Stimulated activated CD8-positive, alpha-beta memory T cell treated with anti-CD3 and anti-CD28 coated beads, Interleukin-4, amount 100 ng/mL, for 1 hour (primary cell): ENCODE measurements at places on chromosomes 6 and 20.
A peak's percentile ranks its signal among the peaks of the same experiment; 100 is the strongest.

DNA sequence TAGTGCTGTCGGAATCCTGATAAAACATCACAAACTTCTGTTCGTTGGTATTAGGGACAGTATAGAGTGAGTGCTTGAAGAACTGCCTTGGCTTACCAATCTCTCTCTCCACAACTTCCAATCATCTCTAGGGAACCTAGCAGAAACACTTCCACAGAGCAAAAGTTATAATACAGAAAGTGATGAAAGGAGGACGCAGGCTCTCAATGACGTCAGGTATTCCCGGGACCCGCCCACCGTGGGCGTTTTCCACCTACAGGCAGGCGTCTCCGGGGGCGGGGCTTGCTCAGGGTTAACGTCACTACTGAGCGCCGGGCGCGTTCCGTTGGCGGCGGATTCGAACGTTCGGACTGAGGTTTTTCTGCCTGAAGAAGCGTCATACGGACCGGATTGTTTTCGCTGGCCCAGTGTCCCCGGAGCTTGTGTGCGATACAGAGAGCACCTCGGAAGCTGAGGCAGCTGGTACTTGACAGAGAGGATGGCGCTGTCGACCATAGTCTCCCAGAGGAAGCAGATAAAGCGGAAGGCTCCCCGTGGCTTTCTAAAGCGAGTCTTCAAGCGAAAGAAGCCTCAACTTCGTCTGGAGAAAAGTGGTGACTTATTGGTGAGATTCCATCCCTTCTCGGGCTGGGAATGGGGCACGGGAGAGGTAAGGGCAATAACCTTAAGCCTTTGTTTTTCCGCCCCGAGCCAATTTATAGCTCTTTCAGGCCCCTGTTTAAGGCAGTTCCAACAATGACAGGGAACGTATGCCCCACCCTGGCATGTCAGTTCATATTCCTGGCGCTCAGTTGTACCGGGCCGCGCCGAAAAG lies at the start of gene CENPW:
Gene CENPW, plus strand, starts transcription at position 320 of the 814 bp plus-strand sequence. Its CDS starts 159 bp downstream, at position 479.
- peak; percentile 77 for DNase-seq

GRCh38 chr6:10511477-10511876 lies 9.7 kb upstream of the GCNT2 start:
- no peak for DNase-seq

DNA sequence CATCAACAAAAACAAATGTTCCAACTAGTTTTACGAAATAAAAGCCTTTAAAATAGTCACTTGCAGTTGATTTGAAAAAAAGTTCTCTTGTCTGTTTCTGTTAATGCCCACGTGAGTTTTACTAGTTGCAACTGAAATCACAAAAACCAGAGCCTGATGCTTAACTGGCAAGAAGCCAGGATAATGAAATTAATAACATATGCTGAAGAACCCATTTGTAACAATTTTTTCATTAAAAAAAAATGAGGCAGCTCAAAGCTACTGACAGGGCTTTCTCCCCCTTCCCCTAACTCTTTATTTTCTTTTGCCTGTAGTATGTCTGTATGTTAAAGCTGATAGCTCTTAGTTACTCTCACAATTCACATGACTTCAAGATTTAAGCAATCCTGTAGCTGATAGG lies 132.7 kb upstream of the EYA4 start:
- no peak for DNase-seq

DNA sequence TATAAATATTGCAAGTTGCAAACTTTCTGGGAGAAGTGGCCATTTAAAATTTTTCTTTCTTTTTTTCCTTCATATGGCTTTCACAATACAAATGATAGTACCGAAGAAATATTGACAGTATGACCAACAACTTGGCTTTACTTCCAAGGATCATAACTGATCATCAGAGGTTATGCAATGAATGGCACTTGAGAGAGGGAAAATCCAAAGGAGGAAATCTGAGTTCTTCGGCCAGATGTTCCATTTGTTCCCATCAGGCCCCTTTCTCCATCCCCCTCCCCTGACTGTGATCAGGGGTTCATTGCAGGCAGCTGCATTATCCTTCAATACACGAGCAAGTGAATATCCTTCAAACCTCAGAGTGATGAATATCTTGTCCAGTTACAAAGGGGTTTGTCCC lies 130.0 kb upstream of the UST start:
- DNase-seq, result no peak

GRCh38 chr6:41162687-41163418 lies at the start of gene TREM2:
TSS of gene TREM2 (minus strand) at chr6:41163116. CDS start at chr6:41163082, 34 bp downstream.
- DNase-seq, result no peak

DNA sequence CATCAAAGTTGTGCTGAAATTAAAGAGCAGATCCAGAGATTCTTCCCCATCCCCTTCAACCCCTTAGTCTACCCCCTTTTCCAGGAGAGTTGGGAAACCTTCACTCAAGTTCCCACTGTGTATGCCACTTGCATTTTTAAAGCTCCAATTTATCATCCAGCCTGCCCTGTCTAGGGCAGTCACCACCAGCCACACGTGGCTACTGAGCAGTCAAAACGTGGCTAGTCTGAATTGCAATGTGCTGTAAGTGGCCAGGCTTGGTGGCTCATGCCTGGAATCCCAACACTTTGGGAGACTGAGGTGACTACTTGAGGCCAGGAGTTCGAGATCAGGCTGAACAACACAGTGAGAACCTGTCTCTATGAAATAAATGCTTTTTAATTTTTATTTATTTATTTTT lies 34.9 kb downstream of the ERGIC3 start:
- DNase-seq, result no peak

GRCh38 chr6:13380761-13381160 lies 52.4 kb upstream of the TBC1D7 start:
- no peak for DNase-seq

GRCh38 chr6:14281811-14282660 lies 164.5 kb downstream of the CD83 start:
- DNase-seq, result no peak

DNA sequence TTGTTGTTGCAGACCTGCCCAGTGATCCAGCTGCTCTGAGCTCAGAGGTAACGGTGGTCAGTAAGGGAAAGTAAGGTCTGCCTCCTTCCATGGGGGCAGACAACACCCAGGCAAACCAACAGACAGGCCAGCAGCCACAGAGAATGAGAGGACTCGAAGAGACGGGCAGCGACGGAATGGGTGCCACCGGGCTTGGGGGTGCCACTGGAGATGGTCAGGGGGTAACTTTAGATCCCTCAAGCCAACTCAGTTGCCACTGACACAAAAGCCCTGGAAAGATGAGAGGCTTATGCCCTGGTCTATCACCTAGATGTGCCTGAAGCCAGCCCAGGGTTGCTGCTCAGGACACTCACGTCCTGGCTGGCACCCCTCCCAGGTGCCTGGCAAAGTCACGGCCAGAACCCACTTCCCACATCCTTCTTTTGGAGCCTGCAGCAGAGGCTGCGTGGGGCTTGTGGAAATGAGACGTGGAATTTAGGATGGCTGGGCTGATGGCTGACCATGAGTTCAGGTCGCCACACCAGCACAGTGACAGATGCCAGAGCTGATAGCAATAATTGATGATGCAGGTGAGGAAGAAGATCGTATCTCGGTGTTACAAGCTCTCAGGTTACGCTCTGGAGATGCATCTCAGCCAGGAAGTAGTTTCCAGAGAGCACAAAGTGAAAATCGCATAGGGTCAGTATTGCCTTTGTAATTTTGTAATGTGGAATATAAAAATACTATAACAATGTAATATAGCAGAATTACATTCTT lies 209.1 kb downstream of the SYNDIG1 start:
- no peak for DNase-seq

- DNase-seq, result no peak
These were observed 550.3 kb upstream of the JARID2 start for GRCh38 chr6:14695579-14695978.

DNA sequence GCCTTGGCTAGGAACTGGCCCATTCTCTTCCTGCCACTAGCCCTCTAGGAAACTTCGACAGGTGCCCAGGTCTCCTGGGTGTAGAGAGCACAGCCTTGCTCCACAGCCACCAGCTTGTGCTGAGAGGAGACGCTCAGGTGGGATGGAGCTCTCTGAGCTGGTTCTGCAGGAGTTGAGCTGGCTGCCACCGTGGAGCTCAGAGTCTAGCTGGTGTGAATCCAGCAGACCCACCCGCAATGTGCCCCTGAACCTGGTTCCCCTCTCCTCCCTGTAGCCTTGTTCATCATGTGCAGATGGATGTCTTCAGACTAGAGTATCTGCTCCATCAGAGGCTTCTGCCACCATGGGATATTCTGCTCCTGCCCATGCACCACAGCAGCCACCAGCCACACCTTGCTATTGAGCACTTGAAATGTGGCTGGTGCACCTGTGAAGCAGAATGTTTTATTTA lies 222.5 kb downstream of the SYNDIG1 start:
- no peak for DNase-seq
